ENCODE measurements at places on chromosomes 4 and X. TPM values are rescaled to one million over a fixed set of nuclear protein-coding genes. Genes with fewer than 3 reads are reported as not detected.

TLR2 gene
- 0.32 TPM for total RNA-seq

DNA sequence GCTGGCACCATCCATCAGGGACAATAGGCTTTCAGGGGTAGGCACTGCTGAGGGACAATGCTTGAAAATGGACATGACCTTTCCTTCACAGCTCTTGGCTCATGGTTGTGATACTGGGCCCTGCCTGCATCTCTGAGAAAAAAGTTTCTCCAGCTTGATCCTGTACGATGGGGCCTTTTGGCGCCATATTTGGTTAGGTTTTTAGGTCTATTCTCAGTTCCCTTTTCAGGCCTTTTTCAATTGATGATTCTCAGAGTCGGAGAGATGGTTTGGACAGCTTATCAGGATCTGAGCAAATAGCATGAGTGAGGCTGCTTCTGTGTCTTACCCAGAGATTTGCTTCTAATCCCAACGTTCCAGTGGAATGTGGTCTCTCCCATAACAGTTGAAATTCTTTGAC is 141.6 kb downstream of the ZNF518B start:
- no peak for DNase-seq

SORCS2 gene
- under 0.01 TPM for total RNA-seq

GRCh38 chrX:96224279-96224678 is 460.4 kb upstream of the DIAPH2 start:
- DNase-seq = no peak

- DNase-seq = no peak
Observed at GRCh38 chrX:149948016-149948415, 9.7 kb upstream of the EOLA2 start.

Data from fibroblast of villous mesenchyme (primary cell).